ENCODE measurements at places on chromosomes 6 and 20. TPM values are rescaled to one million over a fixed set of nuclear protein-coding genes. Genes with fewer than 3 reads are reported as not detected.

DNA sequence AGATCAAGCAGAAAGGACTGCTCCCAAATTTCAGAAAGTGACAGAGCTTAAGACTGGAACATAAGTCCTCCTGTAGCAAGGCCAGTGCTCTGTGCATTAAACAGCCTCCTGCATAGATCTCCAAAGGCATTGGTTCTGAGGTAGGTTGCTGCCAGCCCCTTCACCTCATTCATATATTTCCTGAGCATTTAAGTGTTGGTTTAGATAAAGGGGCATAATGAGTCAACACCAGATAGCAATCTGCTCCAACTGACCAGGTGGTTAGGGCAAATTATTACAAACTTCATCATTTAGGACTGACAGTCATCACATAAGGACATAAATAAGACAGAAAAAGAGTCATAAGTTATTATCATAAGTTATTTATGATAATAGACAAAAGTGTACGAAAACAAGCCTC is 10.7 kb downstream of the PTPRK start:
- no peak for DNase-seq

DNA sequence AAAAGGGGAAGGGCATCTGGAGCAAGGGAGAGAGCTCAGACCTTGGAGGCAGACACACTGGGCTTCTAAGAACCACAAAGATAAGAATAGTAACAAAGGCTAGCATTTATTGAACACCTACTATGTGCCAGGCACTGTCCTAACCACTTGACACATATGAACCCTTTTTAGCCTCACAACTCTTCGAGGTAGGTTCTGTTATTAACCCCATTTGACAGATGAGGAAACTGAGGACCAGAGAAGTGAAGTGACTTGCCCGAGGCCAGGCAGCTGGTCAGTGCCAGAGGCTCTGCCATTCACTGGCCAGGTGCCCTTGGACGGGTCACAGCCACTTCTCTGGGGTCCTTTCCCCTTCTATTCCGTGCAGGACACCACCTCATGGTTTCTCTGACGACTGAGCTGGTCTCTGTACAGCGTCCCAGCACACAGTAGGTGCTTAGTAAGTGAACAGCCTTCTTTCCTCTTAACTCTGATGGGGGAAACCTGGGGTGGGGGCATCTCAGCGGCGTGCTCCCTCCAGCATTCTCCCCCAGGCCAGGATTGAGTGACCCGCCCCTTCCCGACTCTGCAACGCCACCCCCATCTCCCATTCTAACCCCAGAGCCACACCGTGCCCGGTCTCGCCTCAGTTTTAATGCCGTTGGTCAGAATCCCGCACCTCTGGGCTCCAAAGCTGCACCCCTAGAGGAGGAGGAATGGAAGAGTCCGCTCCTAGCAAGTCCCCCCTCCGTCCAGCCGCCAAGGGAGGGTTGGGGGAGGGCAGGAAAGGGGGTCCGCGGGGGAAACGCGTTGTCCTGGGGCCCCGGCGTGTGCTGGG is 55.7 kb downstream of the CD40 start:
- no peak for DNase-seq

The MACROD2 gene
- polyA plus RNA-seq: 1.3 TPM

DNA sequence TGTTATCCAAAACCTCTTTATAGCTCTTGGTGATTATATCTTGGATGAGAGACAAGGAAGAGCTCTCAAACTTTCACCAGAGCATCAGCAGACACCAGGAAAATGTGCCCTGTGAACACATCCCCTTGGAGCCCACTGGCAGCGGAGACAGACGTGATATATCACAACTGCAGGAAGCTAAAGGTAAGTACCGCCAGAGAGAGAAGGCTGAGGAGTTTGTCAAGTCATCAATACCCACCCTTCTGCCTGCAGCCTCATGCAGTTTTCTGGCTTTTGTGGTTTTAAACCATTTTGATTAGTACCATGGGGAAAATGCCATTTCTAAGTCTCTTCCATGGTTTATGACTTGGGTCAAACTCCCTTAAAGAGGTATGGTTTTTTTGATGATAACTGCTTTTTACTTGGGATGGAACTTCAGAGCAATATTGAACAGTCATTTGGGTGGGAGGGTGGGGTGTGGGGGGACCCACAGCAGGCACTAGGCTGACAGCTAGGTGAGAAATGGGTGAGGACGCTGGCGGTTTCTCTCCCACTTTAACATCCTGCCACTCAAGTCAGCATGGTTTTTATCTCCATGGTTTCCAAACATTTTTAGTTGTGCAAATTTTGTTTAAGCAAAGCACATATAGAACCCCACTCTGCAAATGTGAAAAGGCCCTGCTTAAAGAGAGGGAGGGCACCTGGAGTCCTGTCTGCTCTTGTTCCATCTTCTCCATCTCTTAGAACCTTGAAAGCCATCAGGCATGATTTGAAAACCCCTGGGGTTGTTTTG is 108.4 kb downstream of the SCML4 start:
- no peak for DNase-seq

- DNase-seq: no peak
These were observed 215.8 kb upstream of the CITED2 start for GRCh38 chr6:139590206-139590605.

The HCRTR2 gene
- not detected for polyA plus RNA-seq

The HSPA12B gene
- polyA plus RNA-seq: not detected

GRCh38 chr6:1716868-1717267 is 107.2 kb downstream of the FOXC1 start:
- no peak for DNase-seq

GRCh38 chr6:89826029-89826528 is 3.6 kb upstream of the CASP8AP2 start:
- no peak for DNase-seq

The FOXF2 gene
- 23.4 TPM for polyA plus RNA-seq

The MPIG6B gene
- not detected for polyA plus RNA-seq

The C20orf202 gene
- not detected for polyA plus RNA-seq

- no peak for DNase-seq
These were observed 2.4 kb upstream of the IRF4 start for GRCh38 chr6:389143-389542.

The UST gene
- 6.8 TPM for polyA plus RNA-seq

The BANF2 gene
- polyA plus RNA-seq: not detected

The TSHZ2 gene
- polyA plus RNA-seq: not detected

The NFYA gene
- polyA plus RNA-seq: 7.6 TPM

The SLCO4A1 gene
- polyA plus RNA-seq: 0.15 TPM

DNA sequence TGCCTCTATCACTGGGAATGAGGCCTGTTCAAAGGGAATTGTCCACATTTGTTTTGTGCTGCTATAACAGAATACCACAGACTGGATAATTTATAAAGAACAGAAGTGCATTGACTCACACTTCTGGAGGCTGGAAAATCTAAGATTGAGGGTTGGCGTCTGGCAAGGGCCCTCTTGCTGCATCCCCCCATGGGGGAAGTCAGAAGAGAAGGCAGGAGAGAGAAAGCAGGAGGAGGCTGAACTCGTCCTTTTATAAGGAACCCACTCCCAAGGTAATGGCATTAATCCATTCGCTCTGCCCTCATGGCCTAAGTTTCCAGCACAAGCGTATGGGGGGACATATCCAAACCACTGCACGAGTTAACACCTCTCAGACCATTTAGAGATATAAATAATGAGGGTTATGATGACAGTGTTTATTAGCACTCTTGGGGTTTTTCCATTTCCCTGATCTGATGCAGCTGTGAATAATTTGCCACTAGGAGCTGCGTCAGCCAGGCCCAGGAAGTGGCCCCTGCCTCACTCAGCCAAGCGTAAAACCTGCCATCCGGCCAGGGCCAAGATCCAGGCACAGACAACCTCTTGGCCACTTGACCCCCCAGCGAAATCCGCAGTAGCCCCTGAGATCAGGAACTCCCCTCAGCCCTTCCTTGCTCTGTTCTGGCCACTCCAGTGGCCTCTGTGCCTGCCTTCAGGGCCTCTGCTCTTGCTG is 14.2 kb upstream of the SLCO4A1 start:
- peak; percentile 19 for DNase-seq

DNA sequence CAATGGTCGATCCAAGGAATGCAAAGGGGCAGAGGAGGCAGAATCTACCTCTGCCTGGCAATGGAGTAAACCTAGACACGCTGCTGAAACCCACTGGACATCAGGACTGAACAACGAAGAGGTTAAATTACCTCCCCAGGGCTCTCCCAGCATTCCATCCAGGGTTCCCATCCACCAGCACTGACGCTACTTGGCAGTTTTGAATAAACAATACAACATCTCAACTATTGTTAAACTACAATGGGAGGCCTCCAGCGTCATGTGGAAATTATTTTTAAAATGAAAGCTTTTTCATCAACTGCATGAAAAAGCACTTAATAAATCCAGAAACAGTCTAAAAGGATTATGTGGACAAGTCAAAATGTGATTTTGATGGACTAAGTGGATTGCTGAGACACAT is 96.8 kb upstream of the NHSL1 start:
- no peak for DNase-seq

The DOK5 gene
- 0.33 TPM for polyA plus RNA-seq

The ARMH2 gene
- polyA plus RNA-seq: not detected

The MCHR2 gene
- polyA plus RNA-seq: not detected

DNA sequence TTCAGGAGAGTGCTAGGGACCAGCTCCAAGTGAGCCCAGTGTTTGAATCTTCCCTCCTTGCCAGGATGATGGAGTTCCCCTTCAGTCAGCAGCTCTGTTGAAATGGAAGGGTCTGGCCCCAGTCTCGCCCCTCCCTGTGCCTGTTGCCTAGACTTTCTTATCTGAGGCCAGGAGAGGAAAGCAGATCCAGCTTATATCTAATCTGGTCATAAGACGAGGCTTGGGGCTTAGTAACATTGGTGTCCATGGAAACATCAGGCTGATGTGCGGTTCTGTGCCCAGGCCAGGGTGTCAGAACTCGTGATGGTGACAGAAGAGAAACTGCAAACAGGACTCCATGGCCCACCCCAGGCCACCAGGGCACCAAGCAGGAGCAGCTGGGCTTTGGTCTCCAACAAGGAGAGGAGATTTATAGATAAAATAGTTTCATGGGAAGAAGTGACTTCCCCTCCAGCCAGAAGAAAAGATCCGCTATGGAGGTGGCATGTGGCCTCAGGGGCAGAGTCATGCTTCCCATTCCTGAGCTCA is 9.8 kb downstream of the MAS1L start:
- DNase-seq: no peak

The RIMS1 gene
- polyA plus RNA-seq: 0.29 TPM

The LRP11 gene
- polyA plus RNA-seq: 26.3 TPM

The C6orf141 gene
- polyA plus RNA-seq: 0.32 TPM

DNA sequence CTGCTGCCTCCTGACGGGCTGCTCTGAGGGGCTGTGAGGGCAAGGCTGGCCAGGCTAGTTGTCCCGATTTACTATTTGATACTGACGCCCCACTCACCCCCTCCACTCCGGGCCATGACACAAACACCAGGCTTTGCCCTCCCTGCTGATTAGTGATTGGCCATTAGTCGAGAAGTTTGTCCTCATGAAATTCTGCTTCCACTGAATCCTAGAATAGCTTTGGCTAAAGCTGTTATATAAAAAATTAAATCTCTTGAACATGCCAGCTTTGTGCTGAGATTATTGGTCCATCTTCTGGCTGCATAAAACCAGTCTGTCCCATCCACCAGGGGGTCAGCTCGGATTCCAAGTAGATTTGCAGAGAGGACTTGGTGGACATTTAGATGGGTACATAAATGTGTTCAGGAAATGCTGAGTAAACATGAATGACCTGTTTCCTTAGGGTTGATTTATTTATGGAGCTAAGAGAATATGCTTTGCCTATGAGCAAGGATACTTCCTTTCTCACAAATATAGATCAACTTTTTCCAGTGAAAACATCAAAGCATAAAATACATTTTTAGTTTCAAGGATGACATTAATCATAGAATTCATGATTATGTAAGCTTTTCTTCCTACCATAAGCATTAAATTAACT is at the start of gene GABRR2:
GABRR2 (minus strand) TSS at position 51 of the 637 bp plus-strand sequence. CDS start 134 bp downstream, outside the sequence.
- no peak for DNase-seq

The RIPPLY2 gene
- polyA plus RNA-seq: not detected

The PXDC1 gene
- 24.0 TPM for polyA plus RNA-seq

The FBXO9 gene
- 78.9 TPM for polyA plus RNA-seq

- DNase-seq: no peak
These were observed 60.3 kb upstream of the PRELID3B start for GRCh38 chr20:59102841-59103299.

DNA sequence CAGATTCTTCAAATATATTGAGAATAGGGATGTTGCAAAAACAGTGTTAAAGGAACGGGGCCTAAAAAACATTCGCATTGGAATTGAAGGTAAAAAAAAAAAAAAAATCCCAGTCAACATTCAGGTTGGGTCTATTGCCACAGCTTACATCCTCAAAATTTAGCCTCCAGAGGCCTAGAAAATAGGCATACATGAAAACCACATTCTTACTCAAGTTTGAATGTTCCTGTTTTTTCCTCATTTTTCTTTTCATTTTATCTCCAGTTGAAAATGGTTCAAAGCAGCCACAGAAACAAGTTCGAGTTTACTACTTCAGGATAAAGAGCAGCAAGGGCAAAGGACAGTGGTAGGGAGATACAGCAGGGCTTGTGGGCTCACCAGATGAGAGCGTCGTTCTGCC is 41.9 kb downstream of the KCTD20 start:
- no peak for DNase-seq

DNA sequence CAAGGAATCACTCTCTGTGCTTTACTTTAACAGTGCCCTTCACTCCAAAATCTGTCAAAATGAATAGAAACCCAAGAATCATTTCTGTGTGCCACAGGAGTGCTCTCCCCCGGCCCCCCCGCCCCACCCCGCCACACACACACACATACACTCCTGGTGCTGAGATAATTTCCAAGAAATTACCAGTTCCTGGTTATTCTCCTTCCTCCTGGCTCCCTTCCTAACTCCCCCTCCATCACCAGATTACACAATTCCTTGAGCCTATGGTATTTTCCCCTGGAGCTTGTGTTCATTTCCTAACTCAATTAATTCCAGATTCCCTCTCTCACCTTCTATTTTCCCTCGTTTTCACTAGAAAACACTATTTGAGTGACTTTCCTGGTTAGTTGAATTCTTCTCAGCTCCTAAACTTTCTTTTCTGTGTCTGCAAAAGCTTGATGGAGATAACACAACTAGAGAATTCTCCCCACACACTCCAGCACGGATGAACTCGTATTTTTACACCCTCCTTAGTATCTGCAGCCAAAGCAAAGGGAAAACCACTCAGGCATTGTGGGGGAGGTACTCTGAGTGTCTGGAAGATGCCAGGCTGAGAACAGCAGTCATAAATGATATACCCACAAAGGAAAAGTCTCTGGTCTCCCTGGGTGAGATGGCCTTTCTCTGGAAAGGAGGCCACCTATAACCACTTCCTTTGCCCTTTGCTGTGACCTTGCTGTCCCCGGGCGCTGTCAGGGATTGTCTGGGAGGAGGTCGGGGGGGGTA is 1.9 kb upstream of the SLC24A3 start:
- DNase-seq: peak; percentile 31

The HLA-DOB gene
- polyA plus RNA-seq: 0.16 TPM

DNA sequence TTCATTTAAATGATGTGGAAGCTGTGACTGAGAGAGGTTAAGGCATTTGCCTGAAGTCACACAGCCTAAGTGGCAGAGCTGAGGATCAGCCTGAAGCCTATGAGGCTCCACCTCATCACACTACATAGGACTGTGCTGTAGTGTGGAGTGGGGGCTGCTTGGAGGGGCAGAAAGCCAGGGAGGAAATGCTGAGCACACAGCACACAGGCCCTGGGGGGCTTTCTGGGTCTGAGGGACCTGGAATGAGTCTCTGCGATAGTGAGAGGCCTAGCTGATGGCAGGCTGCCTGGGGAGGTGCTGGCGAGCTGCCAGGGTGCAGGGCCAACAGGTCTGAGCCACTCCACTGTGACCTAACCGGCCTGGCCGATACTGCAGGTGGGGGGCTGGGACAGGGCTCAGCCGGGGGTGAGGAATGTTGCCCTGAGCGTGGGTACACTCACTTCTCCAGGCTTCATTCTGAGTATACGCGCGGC is 2.2 kb upstream of the ARHGAP40 start:
- no peak for DNase-seq

The ADAM33 gene
- 53.8 TPM for polyA plus RNA-seq

The TAGAP gene
- not detected for polyA plus RNA-seq
